ENCODE measurements at places on chromosomes 11 and 22. TPM values are rescaled to one million over a fixed set of nuclear protein-coding genes. Genes with fewer than 3 reads are reported as not detected.

The OR2AT4 gene
- not detected for total RNA-seq

The SPTY2D1 gene
- 15.9 TPM for total RNA-seq

The CCDC188 gene
- total RNA-seq, result 1.8 TPM

- DNase-seq, result no peak
Observed at GRCh38 chr11:46338636-46338987, 8.7 kb upstream of the DGKZ start.

- DNase-seq, result no peak
Observed at GRCh38 chr11:22923561-22923960, 63.3 kb upstream of the CCDC179 start.

DNA sequence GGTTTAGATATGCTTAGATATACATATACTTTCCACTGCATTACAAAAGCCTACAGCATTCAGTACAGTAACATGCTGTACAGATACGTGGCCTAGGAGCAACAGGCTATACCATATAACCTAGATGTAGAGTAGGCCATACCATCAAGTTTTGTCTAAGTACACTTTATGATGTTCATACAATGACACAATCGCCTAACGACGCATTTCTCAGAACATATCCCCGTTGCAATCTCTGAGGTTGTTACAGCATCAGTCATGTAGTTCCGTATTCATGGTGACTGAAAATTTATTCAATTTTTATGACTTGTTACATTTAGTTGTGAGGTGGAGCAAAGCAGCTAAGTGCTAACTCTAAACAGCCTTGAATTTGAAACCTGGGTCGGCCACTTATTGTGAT is 6.7 kb downstream of the ZBTB44 start:
- DNase-seq, result no peak
